ENCODE measurements at places on chromosomes 6 and 20. TPM values are rescaled to one million over a fixed set of nuclear protein-coding genes. Genes with fewer than 3 reads are reported as not detected.

Gene CYP21A2
- 0.55 TPM for polyA plus RNA-seq

Gene THEMIS
- polyA plus RNA-seq, result 0.08 TPM

Gene LRRN4
- polyA plus RNA-seq, result 12.2 TPM

Gene SDCBP2
- 1.7 TPM for polyA plus RNA-seq

Gene SLC17A9
- 1.7 TPM for polyA plus RNA-seq

Gene MUC22
- not detected for polyA plus RNA-seq

Gene SS18L1
- polyA plus RNA-seq, result 26.1 TPM

Gene SLA2
- 0.18 TPM for polyA plus RNA-seq

Gene NRN1
- polyA plus RNA-seq, result 3.6 TPM

Gene COL21A1
- 124 TPM for polyA plus RNA-seq

Gene PLAGL2
- polyA plus RNA-seq, result 23.2 TPM

Gene EPB41L2
- 206 TPM for polyA plus RNA-seq

Gene CASS4
- polyA plus RNA-seq, result 3.6 TPM

Gene DSN1
- 28.8 TPM for polyA plus RNA-seq

Gene DEFB132
- polyA plus RNA-seq, result 0.07 TPM

Gene NKX2-2
- not detected for polyA plus RNA-seq

Gene NOX3
- 1.6 TPM for polyA plus RNA-seq

Gene FAM162B
- 4.0 TPM for polyA plus RNA-seq

Gene SLC22A23
- 12.8 TPM for polyA plus RNA-seq

Gene LGSN
- polyA plus RNA-seq, result 1.4 TPM

Gene VSX1
- not detected for polyA plus RNA-seq

Gene ADGRF4
- polyA plus RNA-seq, result 0.37 TPM

Gene EFCAB8
- 0.55 TPM for polyA plus RNA-seq

Gene MLIP
- 0.30 TPM for polyA plus RNA-seq
